Lower leg skin (tissue), 4 donors: ENCODE measurements at places on chromosomes 1 and 21. TPM values are rescaled to one million over a fixed set of nuclear protein-coding genes. Genes with fewer than 3 reads are reported as not detected.

MTF2 gene
- 14.2 TPM for total RNA-seq

CHODL gene
- total RNA-seq = 1.8 TPM

PTGER3 gene
- total RNA-seq = 89.3 TPM

LCE2B gene
- 1,313 TPM for total RNA-seq

DNA sequence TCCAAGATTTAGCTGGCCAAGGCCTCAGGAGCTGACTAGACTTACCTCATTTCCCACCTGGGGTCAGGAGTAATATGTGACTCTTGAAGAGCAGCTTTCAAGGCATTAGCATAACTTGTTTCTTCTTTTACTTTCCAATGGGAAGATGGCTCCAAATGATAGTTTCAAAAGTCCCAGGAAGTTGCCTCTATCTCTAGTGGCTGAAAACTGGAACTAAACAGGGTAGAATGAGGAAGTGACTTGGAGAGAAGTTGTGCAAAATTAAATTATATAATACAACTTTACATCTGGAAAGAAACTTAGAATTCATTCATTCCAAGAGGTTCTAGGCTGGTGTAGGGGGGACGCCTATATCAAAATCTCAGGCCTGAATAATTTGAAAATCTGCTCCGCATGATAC lies 250.1 kb upstream of the FMN2 start:
- DNase-seq = no peak

DNA sequence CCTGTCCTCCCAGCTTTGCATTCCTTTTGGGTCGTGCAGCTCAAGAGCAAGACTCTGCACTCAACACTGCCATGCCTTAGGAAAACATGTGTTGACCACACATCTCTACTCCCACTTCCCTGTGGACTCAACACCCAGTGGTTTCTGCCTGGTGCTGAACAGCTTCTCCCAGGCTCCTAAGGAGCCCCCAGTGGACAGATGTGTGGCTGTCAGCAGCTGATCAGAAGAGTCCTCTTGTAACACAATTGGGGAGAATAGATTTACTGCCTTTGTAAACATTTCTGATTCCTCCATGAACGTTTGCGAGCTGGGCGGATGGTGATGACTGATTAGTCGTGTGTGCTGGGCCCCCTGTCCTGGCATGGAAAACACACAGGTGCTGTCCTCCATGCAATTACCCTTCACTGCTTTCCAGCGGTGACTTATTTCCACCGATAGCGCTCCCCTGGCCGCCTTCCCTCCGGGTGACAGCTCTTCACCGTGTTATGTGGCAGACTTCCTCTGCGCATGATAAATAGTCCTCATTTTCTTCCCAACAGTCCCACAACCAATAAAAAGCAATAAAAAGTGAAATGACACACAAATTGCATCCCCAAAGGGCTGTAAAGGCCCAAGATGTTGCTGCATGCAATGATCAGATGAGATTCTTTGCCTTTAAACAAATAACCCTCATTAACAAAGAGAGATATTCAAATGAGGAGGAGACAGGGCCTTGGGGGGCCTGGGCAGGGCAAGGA lies 249.4 kb upstream of the AJAP1 start:
- DNase-seq = no peak

GRCh38 chr1:20266642-20267041 lies 24.0 kb upstream of the VWA5B1 start:
- no peak for DNase-seq
